Chondrocyte (in vitro differentiated cells): ENCODE measurements at places on chromosomes 4 and X. TPM values are rescaled to one million over a fixed set of nuclear protein-coding genes. Genes with fewer than 3 reads are reported as not detected.

DNA sequence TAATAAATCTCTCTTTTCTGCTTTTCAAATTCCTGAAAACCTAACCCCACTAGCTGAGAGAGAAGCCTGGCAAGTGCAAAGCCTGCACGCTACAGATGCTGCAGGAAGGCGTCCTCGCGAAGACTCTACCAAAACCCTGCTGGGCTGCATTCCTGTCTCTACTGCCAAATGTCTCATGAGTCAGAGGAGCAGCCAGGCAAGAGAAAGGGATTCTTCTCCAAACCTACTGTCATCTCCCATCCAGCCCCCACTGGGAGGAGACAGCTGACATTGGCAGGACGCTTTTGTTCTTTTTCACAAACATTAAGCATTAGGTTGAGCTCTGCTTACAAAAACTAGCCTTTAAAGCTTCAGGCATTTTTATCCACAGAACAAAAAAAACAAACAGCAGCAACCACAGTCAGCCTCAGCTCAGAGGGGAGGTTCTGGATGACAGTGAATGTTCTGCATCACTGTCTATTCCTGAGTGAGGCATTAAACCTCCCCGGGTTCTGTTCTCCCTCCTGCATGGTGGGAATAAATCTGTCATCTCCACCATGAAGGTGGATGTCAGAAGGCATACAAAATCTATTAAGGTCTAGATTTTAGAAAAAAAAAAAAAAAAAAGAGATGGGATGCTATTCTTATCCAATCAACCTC lies 18.0 kb downstream of the CRMP1 start:
- no peak for DNase-seq

USP17L30 gene
- total RNA-seq = not detected in 3 replicates

GLOD5 gene
- not detected in 3 replicates for total RNA-seq

SMIM10L2A gene
- total RNA-seq = 0.27 to 0.62 TPM (median 0.40 TPM) in 3 replicates

- DNase-seq = no peak
These were observed 106.5 kb downstream of the FAM193A start for GRCh38 chr4:2642968-2643367.

GRCh38 chr4:28759064-28759463 lies 1898.4 kb downstream of the STIM2 start:
- DNase-seq = no peak

GRCh38 chrX:70240751-70241150 lies 6.3 kb downstream of the AWAT1 start:
- DNase-seq = no peak

- DNase-seq = no peak
These were observed 72.9 kb upstream of the DIAPH2 start for GRCh38 chrX:96611619-96612362.

DNA sequence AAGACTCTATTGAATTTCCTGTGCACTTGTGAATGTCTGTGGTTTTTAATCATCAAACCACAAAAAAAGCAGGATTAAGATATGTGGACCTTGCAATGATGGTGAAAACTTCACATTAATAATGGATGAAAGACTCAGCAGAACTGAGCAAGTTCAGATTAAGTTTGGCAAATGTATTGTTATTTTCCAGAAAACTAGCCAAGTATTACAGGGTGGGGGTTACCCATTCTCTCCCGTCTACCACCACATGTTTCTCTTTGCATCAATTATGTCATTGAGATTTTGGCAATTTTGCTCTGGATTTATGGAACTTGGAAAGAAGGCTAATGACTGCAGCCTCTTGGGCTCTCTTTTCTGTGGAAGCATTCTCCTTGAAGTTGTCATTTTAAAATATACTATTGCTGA lies 577.1 kb downstream of the ANKRD50 start:
- DNase-seq = no peak

DNA sequence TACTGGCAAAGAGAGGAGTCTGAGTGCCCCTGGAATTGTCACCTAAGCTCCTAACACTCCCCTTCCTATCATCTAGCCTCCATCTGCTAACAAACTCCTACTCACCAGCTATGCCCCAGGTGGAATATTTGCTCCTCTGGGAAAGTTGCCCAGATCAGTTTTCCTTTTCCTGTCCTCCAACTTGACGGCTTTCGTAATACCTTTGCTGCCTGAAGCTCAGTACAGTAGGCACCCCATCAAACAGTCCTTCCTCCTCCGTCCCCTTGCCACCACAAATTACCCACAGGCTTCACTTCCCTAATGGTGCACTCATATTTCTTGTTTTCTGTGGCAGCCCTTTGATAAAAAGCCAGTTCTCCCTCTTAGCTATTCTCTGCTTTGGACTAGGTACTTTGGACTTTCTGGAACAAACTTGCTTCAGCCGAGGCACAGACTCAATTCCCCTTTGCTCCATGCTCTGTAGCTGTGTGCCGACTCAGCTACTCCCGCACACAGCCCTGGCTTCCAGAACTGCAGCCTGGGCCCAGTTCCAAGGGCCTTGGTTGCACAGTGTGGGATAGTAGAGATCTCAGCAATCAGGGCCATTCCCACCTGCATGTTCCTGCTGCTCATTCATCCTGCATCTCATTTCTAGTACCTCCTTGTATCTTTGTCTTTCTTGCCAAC lies 605.1 kb downstream of the BCOR start:
- DNase-seq = no peak

DNA sequence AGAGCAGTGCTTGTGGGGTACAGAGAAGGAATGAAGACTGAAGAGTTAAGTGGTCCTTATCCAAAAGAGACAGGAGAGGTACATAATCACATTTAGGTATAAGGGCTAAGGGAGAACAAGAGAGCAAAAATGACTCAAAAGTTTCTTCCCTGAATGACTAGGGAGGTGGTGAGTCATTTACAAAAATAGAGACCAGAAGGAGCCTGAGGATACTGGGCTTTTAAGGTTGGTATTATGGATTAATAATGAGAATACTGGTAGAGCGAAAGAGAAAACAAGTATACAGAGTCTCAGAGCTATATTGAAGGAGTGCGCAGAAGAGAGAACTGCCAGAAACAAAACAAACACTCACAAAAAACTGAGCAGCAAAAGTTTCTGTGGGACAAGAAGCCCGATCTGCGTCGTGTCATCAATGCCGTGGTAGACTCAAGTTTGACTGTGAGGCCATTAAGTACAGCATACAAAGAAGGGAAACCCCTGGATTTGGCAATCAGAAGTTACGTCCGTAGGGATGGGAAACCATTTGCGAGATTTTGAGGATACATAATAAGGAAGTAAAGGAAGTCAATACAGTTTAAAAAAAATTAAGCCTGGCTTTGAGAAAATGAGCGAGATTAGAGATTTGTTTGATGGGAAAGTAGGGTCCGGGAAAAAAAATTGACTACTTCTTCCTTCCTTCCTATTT lies 129.1 kb upstream of the STIM2 start:
- DNase-seq = no peak

FGFBP1 gene
- not detected in 3 replicates for total RNA-seq

PABPC5 gene
- 5.6 to 6.0 TPM (median 5.8 TPM) in 3 replicates for total RNA-seq

DRD5 gene
- total RNA-seq = not detected in 3 replicates

TMSB15C gene
- 3.4 to 4.5 TPM (median 4.3 TPM) in 3 replicates for total RNA-seq

DNA sequence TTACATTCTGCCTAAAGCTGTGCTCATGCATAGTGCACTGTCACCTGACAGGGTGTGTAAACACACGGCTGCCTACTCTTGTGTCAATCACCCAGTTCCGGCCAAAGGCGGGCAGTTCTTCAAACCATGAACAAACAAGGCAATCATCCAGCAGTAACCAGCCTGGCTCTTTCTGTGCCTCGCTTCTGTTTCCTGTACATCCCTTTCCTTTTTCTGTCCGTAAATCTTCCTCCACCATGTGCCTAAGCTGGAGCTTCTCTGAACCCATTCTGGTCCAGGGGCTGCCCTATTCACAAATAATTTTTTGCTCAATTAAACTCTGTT lies 60.8 kb upstream of the CBR4 start:
- DNase-seq = no peak

DUSP21 gene
- total RNA-seq = not detected in 3 replicates

NPY5R gene
- total RNA-seq = not detected in 3 replicates

DNA sequence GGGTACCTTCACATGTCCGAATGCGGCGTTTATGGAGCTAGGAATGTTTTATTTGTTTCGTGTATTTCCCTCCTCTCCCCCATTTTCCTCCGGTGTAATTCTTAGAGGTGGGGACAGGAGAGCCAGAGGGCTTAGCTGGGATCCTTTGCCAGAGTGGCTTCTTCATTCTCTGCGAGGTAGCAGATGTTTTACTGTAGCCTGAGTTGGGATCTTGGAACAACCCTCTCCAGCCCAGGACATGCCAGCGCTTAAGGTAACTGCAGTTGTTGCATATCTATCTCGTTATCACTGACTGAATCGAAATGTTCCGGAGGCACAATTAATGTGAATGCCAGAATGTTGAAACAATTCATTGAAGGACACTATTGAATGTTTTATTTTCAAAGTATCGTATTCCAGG lies 59.0 kb upstream of the DYNLT3 start:
- DNase-seq = no peak

GRCh38 chr4:120771907-120772306 lies 150.6 kb downstream of the PRDM5 start:
- DNase-seq = no peak

DNA sequence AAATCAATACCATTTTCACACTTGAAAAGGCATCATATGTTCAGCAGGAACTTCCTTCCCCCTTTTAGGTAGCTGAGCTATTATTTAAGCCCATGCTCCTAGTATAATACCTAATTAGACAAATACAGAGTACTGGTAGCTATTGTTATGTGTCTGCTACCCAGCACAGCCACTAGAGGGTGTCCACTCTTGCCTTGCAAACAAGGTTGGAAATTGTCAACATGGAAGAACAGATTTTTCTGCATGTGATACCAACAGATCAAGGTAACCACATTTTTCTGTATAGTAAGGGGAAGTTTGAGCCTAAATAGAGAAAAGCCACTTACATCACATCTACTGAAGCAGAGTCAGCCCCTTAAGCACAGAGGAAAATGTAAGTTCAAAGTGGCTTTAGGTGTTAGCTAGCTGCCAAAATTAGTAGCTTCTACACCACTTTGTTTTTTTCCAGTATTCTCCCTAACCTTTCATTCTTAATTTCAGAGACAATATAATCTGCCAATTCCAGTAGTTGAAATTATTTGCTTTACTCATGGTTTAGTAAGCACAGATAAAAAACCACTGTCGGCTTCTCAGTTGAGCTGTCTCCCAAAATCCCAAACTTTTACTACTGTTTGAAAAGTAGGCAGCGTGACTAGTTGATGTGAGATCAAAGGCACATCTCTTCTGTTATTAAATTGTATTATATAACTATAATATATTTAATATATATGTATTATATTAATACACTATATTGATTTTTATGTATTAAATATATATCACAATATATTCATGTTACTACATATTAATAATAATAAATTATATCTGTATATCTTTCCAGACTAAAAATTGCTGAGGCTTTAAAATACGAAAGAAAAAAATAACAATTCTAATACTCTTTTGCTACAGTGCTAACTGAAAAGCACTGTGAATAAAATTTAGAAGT lies 38.2 kb downstream of the EDNRA start:
- DNase-seq = no peak

DNA sequence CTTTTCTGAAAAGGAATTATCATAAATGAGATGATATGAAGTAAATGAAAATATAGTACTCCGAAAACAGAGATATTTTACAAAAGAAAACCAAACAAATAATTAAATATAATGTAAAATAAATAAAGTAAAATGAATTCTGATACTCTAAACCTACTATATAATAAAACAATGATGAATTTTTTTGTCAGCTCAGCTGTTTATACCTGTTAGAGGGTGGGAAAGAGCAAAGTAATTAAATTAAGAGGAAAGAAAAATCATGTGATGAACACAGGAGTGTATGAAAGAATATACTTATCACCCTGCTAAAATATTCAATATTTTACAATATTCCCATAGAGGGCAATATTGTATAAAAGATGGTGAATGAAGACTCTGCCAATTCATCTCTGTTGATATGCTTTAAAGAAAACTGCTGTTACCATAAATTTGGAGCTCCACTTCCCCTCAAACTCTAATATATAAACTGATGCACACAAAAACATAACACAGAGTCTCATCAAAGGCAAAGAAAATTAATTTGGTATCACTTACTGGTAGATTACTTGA lies 6.5 kb upstream of the NDST4 start:
- DNase-seq = no peak

TCEAL7 gene
- total RNA-seq = 12.0 to 16.5 TPM (median 15.8 TPM) in 3 replicates

GRCh38 chr4:139833151-139833910 lies 167.7 kb downstream of the MGST2 start:
- DNase-seq = no peak

DNA sequence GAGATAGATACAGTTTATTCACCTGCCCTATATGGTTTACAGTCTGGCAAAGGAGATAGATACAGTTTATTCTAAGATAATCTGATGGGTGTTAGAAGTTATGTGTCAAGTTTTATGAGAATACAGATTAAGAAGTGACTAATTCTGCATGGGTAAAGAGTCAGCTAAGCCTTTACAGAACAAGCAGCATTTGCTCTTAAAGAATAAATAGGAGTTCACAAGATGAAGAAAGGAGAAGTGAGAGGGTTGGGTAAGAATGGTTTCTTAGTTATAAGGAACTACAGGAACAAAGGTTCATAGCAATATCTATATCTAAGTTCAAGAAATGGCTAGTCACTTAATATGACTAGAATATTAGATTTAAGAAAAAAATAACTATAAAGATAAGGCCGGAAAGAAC lies 47.6 kb downstream of the THOC2 start:
- no peak for DNase-seq

CFAP97 gene
- total RNA-seq = 48.5 to 53.1 TPM (median 50.1 TPM) in 3 replicates

IL15 gene
- 0.90 to 4.2 TPM (median 1.3 TPM) in 3 replicates for total RNA-seq

LPAR4 gene
- 1.2 to 3.6 TPM (median 1.7 TPM) in 3 replicates for total RNA-seq

KLKB1 gene
- 0.17 to 0.63 TPM in 2 of 3 replicates, not detected in the other for total RNA-seq

- no peak for DNase-seq
These were observed 20.3 kb downstream of the CLRN2 start for GRCh38 chr4:17535242-17535641.

DNA sequence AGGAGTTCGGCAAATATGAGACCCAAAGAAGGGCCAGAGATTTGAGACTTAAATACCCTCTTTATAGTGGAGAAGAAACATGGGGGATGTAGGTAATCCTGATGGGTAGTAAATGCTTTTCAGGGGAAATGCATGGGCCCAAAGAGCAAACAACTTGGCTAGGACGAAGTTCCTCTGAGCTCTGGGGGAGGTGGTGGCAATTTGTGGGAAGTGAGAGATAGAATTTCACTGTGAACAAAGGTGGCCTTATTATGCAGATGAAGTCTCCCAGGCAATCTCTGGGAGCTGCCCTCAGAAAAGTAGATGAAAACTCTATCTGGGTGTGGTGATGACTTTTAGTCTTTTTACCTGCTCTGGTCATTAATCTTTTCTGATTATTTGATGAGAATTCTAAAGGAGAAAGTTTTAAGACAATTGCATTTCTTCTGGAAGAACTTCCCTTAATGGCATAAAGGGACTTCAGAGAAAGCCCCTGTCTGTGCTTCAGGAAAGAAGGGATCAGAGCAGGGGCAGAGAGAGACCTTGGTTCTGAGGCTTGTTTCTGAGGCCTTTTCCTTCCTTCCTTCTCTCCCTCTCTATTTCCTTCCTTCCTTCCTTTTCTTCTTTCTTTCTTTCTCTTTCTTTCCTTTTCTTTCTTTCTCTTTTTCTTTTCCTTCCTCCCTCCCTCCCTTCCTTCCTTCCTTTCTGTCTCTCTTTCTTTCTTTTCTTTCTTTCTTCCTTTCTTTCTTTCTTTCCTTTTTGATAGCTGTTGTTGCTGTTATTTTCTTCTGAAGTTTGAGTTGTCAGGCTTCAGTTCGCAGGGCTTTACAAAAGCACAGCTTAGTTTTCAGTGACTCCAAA lies 37.5 kb upstream of the MAOA start:
- DNase-seq = no peak

GRCh38 chr4:155984106-155984797 lies 30.6 kb upstream of the CTSO start:
- no peak for DNase-seq

ALPK1 gene
- total RNA-seq = 6.2 to 11.3 TPM (median 6.5 TPM) in 3 replicates
